ENCODE measurements at places on chromosomes 12 and 14.

GRCh38 chr12:45182511-45182910, 33.4 kb upstream of the ANO6 start:
- DNase-seq, result no peak

GRCh38 chr12:93413064-93413463, 28.7 kb downstream of the UBE2N start:
- no peak for DNase-seq

- DNase-seq, result no peak
Observed at GRCh38 chr12:122878780-122879612, 16.9 kb downstream of the VPS37B start.

DNA sequence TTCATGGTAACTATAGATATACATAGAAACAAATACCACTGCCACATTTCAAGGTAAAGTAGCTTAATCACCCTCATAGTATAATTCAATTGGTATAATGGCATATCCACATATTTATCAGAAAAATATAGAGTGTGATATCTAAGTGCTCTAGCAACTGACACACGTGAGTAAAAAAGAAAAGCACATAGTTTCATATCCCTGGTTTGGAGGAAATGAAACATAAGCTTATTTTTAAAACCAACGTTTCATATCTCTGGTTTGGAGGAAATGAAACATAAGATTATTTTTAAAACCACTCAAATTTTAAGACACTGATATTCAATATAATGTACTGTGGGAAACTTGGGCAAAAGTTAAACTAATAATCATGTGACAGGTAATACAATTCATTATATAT, 2.1 kb downstream of the OR6C70 start:
- no peak for DNase-seq

DNA sequence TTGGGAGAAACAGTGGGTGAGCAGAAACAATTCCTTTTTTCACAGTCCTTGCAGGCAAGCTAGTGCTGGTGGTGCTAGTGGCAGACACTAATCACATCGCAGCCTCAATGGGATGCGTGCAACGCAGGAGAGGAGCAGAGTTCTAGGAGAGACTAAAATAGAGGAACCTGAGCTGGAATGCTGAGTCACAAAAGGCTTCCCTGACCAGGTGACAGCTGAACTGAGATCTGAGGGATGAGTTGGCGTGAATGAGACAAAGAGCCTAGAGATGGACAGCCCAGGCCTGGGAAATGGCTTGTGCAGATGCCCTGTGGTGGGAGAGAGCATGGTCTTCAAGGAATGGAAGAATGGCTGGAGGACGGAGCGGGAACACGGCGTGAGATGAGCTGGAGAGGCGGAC, 25.8 kb downstream of the ACADS start:
- no peak for DNase-seq

- no peak for DNase-seq
Observed at GRCh38 chr14:69495341-69495921, 10.9 kb downstream of the PLEKHD1 start.

Measured in T-cell (primary cell).